Effector memory CD8-positive, alpha-beta T cell (primary cell): ENCODE measurements at places on chromosomes 5 and 9.

DNA sequence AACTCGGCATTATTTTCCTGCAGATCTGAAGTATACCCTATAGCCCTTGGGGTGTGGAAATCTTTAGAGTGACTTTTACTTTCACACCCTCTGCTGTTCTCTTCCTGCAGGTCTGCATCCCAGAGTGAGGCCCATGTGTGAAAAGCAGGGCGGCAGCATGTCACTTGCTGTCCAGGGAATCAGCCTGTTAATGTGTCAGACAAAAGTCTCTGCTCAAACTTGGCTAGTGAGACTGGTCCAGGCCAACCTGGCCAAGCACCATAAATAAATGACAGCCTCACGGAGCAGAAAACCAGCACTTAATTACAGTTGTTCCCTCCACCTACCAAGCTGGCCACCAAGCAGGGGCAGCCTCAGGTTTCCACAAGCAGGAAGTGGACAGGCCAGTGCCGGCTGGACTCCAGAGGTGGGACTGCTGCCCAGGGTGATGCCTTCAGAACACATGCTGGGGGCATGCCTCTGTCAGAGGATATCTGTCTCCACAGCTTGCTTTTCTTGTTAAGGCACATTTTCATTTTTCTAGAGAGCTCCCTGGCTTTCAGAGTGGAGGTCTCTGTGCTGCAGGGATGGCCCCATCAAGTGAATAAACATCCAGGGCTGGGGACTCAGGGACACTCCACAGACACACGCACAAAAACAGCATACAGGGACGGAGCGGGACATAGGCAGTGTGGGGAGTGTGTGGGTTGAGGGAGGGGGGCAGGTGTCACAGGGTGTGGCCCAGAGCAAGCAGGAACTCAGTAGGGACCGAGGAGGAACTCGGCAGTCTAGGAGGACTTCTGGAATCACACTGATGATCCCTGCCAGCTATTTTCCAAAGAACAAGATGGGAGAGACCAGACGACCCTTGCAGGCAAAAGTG is 243.8 kb upstream of the IRX1 start:
- DNase-seq, result no peak

- DNase-seq, result no peak
Observed at GRCh38 chr9:36967997-36968396, 66.1 kb downstream of the PAX5 start.

DNA sequence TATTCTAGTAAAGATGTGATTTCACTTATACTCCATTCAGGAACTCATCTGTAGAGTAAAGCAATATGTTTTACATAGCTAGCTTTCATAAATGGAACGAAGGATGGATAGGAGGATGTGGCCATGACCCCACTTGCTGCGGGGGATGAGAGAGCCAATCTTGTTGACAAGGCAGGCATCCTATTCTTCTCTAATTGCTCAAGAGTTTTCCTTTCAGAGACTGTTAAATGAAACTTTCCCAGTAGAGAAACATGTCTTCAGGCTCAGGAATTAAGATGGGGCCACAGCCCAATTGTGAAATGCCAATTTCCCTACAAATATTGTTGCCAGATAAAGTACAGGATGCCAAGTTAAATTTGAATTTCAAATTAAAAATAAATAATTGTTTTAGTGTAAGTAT is 196.2 kb upstream of the TUT7 start:
- no peak for DNase-seq

GRCh38 chr9:108779551-108780325 is 76.0 kb downstream of the ACTL7B start:
- no peak for DNase-seq

GRCh38 chr9:127119320-127119709 is 3.1 kb downstream of the ANGPTL2 start:
- no peak for DNase-seq

DNA sequence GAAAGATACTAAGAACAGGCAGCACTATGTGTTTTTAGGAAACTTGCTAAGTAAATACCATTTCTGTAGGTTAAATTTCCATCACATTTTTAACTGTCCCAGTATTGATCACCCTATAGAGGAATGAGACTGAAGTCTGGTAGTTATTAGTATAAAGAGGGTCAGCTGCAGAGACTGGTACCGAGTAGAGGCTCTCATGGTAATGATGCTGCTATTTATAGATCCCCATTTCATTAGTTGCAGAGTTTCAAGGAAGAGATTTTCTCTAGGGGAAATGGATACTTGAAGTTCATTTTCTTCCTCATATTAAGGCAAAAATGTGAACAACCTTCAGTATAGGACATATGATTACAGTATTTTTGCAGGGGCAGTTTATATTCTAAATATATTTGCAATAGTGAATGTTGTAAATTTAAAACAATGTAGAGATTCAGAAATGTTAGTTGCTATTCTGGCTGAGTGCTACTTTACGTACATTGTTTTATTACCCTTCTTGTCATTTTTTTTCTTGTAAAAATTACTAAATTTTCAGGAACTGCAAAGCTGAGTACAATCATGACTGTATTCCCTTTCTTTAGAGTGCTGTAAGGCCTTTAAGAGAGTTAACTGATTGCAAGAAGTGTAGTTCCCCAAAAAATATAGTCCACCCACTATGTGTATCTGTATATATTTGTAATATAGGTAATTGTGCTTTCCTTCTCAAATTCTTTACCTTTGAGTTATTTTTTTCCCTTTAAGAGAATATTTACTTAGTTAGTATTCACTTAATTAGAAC is 14.7 kb downstream of the PBX3 start:
- DNase-seq, result no peak

- DNase-seq, result no peak
Observed at GRCh38 chr9:20848490-20848889, 164.4 kb downstream of the FOCAD start.

- DNase-seq, result peak; percentile 55
Observed at GRCh38 chr5:40436535-40437237, 243.0 kb upstream of the PTGER4 start.

GRCh38 chr5:34047774-34048572 is 5.0 kb upstream of the C1QTNF3 start:
- DNase-seq, result no peak

- DNase-seq, result no peak
Observed at GRCh38 chr5:133792655-133793054, 175.8 kb downstream of the C5orf15 start.

- DNase-seq, result no peak
Observed at GRCh38 chr9:117545846-117546245, 131.0 kb upstream of the ASTN2 start.

DNA sequence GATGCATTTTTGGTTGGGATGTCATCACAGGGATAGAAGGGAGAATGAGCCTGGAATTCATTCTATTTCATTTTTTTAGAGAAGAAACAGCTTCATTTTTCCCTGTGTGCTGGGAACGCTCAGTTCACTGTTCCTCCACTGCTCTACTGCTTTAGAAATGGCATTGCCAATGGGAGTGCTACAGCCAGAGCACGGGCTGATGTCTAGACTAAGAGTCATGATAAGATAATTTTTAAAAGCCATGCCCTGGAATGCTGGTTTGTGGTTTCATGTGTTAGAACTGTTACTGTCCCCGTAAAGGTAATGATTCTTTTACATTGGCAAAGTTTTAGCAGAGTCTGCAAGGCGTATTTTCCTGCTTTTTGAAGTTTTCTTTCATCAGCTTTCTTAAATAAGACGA is 119.6 kb downstream of the SEMA6A start:
- DNase-seq, result no peak

DNA sequence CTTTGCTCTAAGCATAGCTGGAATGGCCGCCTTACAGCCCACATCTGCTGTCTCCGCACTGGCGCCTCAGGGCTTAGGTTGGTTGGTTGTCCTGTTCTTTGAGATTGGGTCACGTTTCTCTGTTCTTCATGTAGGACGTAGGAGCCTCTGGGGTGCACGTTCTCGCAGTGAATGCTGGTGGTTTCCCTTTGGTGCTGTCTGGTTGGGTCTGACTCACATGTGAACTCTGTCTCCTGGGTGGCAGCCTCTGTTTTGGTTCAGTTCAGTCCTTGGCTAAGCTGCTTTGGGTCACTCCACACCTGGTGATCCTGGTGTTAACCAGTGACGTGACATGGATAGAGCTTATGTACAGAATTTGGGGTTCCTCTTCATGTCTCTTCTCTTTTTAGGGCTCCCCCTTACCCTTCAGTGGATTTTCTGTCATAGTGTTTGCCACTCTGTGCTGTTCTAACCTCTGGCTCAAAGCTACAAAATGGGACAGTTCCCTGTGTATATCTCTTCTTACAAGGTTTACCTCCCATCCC is 12.6 kb upstream of the LPCAT1 start:
- peak; percentile 77 for DNase-seq

DNA sequence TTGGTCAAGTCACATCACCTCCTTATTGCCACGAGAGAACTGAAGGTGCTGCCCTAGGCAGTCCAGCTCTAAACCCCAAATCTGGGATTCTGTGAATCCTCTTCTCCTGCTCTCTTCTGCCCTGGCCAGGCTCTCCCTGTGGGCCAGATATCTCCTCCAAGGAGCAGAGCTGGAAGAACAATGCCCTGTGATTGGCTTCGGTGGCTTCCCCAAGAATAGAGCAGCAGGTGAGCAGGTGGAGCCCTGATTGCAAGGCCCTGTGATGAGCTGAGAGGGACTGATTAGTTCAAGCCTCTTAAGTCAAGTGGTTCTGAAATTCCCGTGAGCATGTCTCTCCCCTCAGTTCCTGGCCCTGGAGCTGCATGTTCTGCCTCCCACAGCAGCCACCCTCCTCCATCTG is 175.3 kb upstream of the BRINP1 start:
- DNase-seq, result no peak

DNA sequence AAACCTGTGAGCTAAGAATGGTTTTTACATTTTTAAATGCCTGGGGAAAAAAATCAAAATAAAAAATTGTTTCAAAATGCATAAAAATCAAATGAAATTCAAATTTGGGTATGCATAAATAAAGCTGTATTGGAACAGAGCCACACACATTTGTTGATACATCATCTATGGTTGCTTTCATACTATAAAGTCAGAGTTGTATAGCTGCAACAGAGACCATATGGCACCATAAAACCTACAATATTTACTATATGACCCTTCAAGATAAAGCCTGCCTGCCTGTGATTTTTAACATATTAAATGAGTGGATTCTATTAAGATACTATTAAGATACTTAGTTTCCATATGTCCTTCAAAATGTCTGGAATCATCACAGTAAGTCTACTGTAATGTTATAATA is 40.0 kb downstream of the AUH start:
- no peak for DNase-seq

GRCh38 chr9:61666849-61667371 is 477.1 kb downstream of the SPATA31A7 start:
- no peak for DNase-seq

DNA sequence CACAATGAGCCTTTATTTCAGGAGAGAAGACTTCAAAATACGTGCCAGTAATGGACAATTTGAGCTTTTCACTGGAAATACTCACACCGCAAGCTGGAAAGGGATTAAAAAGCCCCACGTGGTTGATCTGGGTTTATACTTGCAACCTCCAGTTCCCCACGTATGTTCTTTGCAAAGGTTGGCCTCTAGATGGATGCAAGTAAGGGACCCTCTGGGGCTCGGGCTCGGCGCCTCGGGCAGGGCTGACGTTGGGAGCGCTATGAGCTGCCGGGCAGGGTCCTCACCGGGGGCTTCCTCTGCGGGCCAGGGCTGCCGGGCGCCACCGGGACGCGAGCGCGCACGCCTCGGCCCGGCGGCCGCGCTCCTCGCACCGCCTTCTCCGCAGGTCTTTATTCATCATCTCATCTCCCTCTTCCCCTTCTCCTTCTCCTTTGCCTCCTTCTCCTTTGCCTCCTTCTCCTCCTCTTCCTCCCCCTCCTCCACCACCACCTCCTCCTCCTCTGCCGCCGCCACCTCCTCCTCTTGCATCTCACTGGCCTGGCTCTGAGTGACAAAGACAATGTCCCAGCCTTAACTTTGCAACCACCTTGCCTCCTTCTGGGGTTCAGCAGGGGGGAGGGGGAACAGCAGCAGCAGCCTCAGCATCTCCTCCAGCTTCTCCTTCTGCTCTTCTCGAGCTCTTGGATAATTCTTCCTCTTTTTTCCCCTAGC is 701 bp upstream of the ZNF462 start:
- DNase-seq, result no peak

DNA sequence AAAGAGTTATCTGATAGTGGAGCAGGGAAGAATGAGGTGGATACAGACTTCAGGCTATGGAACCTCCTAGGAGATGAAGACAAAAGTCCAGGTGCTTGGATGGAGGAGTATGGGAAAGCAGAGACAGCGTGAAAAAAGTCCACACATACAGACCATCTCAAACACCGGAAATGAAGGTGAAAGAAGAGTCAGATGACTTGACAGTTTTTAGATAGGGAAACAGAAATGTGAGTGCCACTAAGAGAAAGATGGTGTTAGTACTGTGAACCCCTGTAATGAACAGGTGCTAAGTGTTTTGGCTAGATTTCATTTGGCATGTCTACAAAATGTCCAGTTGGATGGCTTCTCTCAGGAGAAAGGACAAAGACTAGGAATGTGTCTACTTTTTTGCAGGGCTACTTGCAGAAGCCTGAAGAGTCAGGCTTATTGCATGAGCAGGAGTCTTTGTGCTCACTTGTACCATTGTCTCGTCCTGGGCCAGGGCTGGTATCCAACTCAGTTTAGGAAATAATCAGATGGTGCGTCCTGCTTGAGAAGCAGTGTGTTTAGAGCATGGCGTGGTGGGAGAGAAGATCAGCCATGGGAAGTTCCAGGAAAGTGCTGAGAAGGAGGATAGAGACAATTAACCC is 90.6 kb upstream of the STARD4 start:
- no peak for DNase-seq

- no peak for DNase-seq
Observed at GRCh38 chr5:108046955-108047670, 334.8 kb downstream of the FBXL17 start.

- DNase-seq, result no peak
Observed at GRCh38 chr9:89256642-89257041, 54.4 kb upstream of the CKS2 start.

GRCh38 chr9:85115473-85115872 is 445.9 kb downstream of the NTRK2 start:
- no peak for DNase-seq

DNA sequence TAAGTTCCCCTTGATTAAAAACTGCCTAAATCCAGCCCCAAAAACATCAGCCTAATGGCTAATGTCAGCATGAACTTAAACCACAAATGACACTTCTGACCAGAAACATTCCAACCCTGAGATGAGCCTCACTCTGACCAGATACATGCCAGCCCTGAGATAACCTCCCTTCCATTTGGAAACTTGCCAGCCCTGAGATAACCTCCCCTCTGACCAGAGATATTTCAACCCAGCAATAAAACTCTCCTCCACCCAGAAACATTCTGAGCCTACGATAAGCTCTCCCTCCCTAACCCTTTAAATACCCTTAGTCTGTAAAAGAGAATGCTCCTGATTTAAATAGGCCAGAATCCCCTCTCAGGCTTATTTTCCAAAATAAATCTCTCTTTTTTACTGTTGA is 1035.7 kb upstream of the NUDT12 start:
- no peak for DNase-seq
